ENCODE measurements at places on chromosomes 6 and 20. TPM values are rescaled to one million over a fixed set of nuclear protein-coding genes. Genes with fewer than 3 reads are reported as not detected.

The IL17F gene
- not detected for total RNA-seq

The METTL24 gene
- not detected for total RNA-seq

The SLA2 gene
- total RNA-seq = 59.6 TPM

The FITM2 gene
- total RNA-seq = 2.0 TPM

The SEMG1 gene
- not detected for total RNA-seq

The FKBP1C gene
- 3.6 TPM for total RNA-seq
